Femur (tissue), 1 donor: ENCODE measurements at places on chromosomes 13 and 19.

DNA sequence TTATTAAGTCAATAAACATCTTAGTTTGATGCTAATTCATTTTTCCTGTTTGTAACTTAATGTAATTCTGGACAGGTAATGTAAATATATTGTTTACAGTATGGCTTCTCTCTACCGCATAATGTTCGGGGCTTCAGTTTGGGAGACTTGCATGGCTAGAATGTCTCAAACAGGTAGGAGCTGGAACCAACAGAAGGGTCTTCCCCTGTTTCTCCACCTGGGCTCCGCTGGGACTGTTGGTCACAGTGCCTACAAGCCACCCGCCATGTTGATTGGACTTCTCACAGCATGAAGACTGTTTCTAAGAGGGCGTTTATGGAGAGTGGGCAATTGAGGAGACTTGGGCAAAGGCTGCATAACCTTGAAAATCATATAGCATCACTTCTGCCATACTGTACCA is 148.6 kb downstream of the UFM1 start:
- DNase-seq: no peak

GRCh38 chr19:4224470-4224869 is 4.9 kb upstream of the EBI3 start:
- DNase-seq: no peak

- no peak for DNase-seq
Observed at GRCh38 chr13:42807241-42807640, 25.9 kb downstream of the FAM216B start.

- DNase-seq: no peak
Observed at GRCh38 chr13:75417656-75418055, 64.3 kb downstream of the TBC1D4 start.

DNA sequence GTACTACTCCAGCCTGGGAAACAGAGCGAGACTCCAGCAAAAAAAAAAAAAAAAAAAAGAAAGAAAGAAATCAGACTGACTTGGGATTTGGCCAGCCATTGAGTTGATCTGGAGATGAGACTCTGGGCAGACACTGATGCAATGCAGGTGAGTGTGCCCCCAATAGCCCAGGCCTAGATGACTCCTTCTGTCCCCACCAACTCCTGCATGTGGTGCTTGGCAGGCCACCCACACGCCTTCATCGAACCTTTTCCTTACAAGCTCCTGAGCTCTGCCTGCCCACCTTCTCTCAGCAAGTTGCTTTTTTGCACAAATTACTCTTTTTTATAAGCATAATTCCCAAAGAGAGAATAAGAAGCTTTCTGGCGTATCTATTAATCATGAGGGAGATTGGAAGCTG is 97.9 kb upstream of the MBNL2 start:
- no peak for DNase-seq

- DNase-seq: peak; percentile 24
Observed at GRCh38 chr19:4014541-4015491, 7.3 kb downstream of the PIAS4 start.

- no peak for DNase-seq
Observed at GRCh38 chr13:107961849-107962608, 253.3 kb downstream of the LIG4 start.

- DNase-seq: no peak
Observed at GRCh38 chr13:60230593-60230992, 66.9 kb upstream of the DIAPH3 start.

DNA sequence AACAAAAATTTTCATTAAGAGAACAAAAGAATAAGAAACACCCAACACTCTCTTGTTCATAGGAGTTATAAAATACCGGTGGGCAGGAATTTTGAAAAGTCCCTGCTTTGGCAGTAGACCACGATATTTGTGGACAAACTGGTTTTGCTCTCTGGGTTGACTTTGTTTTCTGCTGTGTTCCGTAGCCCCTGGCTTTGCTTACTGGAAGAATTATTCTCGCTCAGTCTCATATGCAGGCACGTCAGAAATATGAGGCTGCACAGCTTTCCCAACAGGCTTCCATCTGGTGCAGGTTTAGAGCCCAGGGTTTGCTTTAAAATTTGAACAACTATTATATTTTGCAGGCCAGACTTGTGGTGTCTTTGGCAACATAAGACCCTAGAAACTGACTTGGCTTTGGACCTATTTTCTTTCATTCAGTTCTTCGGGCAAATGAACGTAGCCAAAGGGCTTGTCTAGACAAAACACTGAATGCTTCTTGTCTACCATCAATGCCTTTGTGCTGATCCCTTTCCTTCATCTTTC is 2012.6 kb downstream of the PCDH9 start:
- no peak for DNase-seq

DNA sequence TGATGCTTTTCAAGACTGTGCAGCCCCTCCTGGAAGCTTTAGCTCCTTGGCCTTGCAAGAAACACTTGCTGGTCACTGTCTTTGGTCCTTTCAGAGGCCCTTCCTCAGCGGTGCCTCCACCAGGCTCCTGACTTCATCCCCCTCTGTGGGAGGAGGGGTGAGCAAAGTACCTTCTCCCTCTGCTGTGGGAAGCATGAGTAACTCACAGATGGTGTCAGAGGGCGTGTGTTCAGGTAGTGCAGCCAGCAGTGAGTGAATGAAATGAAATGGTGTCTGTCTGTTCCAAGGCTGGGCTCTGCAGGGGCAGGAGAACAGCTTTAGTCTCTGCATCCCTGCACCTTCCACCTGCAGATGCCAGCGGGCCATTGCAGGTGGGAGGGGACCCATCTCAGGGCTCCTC is 102.9 kb downstream of the SHISA2 start:
- DNase-seq: no peak

- DNase-seq: no peak
Observed at GRCh38 chr13:107373551-107373950, 805.6 kb upstream of the ARGLU1 start.

- DNase-seq: no peak
Observed at GRCh38 chr19:11541238-11541637, 2.6 kb downstream of the CNN1 start.

- DNase-seq: peak; percentile 22
Observed at GRCh38 chr19:750640-751423, at the start of gene MISP. MISP (plus strand) TSS chr19:751112; CDS start chr19:756947, 5,835 bp downstream.

DNA sequence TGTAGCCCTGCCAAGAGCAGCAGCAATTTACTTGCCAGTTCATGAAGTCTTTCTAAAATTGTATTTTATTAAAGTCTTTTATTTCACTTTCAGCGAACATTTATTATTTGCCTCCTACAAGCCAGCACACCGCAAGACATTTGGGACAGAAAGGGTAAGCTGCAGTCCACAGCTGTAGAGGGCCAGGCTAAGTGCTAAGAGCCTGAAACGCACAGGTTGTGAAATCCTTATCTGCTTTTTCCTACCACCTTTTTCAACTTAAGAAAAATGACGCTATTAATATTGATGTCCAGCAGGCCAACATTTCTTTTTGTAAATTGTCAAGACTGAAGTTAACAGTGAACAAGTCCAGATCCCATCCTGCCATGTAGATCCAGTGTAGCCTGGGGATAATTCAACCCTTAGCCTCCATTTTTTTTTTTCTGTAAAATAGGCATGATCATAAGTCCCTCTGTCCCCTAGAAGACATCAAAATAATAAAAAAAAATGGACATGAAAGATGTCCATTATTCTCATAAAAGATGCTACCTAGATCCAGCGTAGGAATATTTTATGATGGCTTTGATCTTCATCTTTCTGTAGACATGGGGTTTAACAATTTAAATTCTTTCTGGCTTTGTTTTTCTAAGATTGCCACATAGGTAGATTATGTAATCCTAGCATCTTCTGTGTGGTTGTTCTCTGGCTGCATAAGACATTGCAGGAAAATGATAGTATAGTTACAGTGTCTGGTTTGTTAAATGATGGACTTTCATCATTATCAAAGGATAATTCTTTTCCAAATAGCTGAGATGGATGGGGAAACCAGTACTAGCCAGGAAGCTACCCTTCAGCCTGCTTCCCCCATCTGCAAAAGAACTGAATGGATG is 128.4 kb downstream of the SHISA2 start:
- no peak for DNase-seq

GRCh38 chr19:50255115-50255514 is 51.7 kb downstream of the MYH14 start:
- DNase-seq: no peak

GRCh38 chr19:1397838-1398237 is 3.5 kb downstream of the GAMT start:
- no peak for DNase-seq

DNA sequence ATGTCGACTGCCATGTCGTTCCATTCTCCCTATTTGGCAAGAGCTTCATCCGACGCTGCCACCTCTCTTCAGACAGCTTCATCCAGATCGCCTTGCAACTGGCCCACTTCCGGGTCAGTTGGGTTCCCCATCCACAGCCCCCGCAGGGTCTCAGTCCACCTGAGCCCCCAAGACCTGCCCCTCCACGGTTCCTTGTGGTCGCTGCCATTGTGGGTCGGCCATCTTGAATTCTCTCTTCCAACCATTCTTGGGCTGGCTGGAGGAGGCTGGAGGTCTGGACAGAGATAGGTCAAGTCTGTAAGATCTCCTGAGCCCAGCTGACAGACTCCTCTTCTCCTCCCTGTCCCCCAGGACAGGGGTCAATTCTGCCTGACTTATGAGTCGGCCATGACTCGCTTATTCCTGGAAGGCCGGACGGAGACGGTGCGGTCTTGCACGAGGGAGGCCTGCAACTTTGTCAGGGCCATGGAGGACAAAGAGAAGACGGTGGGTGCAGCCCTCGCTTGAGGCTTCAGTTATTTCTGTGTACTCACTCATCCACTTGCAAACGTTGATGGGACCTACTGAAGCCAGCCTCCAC is 19.5 kb downstream of the CPT1C start:
- no peak for DNase-seq

- no peak for DNase-seq
Observed at GRCh38 chr13:76879883-76880270, 6.3 kb downstream of the KCTD12 start.

- no peak for DNase-seq
Observed at GRCh38 chr19:38513762-38514167, 80.3 kb downstream of the RYR1 start.

GRCh38 chr19:36140304-36141038 is 605 bp downstream of the CAPNS1 start:
- DNase-seq: peak; percentile 81

DNA sequence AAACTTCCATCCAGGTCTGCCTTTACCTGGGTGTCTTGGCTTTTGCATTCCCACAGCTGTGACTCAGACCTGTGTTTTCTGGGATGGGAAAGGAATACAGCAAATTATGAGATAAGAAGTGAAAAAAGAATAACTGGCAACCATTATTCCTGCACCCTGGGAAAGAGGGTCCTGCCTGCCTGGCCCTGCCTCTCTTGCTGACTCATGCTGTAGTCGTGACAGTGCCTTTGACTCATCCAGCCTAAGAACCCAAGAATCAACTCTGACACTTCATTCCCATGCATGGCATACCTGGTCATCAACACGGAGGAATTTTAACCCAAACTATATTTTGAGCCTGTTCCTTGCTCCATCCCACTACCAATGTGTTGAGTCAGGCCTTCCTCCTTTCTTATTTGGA is 185.4 kb upstream of the SERP2 start:
- no peak for DNase-seq
